ENCODE measurements at places on chromosomes 16 and 17.

DNA sequence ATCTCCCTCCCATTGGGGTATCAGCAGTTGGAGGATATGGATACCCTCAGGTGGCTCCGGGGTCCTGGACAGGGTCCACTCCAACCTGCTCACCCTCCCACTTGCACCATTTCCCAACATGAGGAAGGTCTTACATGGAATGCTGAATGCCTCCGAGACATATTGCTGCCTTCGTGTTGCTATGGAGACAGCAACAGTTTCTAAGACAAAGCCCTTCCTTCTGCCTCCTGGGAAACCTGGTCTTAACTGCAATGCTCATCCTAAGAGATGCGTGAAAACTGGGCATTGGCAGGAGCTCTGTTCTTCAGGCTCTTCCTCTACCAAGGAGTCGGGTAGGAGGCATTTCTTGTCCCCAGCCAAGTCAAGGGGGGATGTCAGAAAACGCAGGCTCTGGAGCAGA lies 45.2 kb downstream of the ST3GAL2 start:
- no peak for DNase-seq

GRCh38 chr17:15882777-15883176 lies 62.2 kb upstream of the ADORA2B start:
- no peak for DNase-seq

DNA sequence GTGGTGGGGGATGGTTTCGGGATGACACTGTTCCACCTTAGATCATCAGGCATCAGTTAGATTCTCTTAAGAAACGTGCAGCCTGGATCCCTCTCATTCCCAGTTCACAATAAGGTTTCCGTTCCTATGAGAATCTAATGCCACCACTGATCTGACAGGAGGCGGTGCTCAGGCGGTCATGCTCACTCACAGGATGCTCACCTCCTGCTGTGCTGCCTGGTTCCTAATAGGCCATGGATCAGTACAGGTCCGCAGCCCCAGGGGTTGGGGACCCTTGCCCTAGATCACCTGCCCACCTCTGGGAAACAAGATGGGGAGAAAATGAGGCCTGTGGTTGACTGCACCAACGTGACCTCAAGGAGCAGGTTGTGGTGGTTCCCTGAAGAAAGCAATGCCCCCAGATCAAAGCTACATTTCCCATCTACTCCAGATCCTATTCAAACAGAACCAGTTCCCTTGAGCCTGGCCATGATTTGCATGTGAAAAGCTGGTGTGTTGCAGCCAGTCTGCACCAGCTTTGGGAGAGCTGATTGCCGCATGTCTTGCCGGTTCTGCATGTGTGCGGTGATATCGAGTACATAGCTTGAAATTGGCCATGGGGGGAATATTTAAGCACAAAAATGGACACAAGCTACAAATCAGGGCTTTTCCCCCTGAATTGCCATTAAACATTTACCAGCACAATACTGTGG lies 183.2 kb upstream of the HSBP1 start:
- no peak for DNase-seq

GRCh38 chr17:2797637-2798036 lies 1.4 kb downstream of the RAP1GAP2 start:
- no peak for DNase-seq

DNA sequence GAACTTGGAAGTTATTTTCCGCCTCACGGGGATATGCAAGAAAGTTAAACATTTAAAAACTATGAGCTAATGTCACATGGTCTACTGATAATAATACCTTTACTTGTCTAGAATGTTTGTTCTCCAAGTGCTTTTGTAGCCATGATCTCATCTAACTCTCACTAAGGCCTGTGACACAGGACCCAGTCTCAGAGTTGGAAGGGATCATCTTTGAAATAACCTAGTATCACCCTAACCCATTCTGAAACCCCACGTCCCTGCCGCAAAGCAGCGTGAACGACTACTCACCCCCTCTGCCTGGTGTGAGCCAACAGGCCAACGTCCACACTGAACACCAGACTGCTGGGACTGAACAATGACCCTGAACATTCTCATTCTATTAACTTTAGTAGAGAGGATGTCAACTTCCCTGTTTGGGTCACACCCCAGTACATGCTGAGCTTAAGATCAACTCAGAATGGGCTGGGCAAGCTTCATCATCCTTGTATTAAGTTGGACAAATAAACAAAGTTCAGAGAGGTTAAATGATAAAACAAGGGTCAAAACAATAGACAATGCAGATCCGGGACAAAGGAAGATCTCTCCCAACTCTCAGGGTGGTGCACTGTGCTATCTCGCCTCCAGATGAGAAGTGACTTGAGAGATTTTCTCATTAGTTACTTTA lies 54.8 kb upstream of the BCAR1 start:
- no peak for DNase-seq

- DNase-seq = no peak
These were observed 33.9 kb downstream of the ANKRD11 start for GRCh38 chr16:89456419-89456959.

DNA sequence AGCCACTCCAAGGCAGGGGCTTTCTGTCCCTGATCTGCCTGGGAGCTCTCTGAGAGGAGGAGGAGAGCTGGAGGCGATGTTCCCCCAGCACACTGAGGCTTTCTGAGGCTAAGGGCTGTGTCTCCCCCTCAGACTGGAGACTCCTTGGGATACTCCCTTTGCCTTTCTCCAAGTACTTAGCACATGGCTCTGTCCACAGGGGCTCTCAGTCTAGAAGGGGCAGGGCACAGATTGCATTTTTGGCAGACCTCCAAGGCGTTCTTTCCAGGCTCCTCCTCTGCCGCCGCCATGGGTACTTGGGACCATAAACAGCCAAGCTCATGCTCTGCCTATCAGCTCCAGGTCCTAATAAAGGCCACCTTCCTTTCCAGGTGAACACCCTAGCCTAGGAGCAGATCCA lies 1.8 kb upstream of the GIP start:
- DNase-seq = no peak

DNA sequence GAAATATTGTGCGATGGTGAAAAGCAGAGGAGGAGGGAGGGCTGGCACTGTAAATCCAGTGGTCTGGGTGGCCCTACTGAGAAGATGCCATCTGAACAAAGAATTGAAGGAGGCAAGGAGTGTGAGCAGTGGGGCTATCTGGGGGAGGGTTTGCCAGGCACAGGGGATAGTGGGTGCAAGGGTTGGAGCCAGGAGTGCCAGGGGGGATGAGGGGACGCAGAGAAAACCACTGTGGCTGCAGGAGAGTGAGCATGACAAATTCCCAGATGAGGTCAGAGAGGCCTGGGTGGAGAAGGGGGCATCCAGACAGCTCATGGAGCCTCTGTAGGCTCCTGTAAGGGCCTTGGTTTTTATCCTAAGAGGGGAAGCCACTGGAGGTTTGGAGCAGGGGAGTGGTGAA lies 4.8 kb downstream of the XYLT2 start:
- peak; percentile 22 for DNase-seq

DNA sequence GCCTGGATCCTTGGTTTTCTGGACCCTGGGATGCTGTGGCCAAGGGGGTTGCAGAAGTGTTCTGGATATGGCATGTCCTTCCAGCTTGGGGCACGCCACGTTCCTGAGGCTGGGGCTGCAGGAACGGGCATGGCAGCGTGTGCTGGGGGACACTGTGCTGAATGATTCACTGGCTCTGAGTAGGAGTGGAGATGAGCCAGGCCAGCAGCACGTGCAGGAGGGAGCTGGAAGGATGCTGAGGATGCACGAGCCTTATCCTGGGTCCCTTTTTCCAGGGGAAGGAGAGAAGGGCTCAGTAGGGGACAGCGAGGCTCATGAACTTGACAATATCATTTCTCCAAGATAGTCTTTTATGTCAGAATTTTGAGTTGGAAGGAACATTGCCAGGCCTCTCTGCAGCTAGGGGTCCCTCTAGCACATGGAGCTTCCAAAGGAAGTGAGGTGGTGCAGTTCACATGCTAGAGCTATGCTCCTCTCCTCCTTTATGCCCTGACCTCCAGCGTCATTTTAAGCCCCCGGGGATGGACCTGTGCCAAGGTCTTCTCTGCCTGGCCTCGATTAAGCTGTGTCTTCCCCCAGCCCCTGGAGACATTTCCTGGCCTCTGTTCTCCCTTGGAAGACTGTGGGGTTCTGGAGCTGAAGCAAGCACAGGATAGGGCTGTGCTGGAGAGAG lies 125.9 kb downstream of the OR1D5 start:
- no peak for DNase-seq

- DNase-seq = no peak
These were observed 32.4 kb upstream of the RPTOR start for GRCh38 chr17:80512233-80512632.

DNA sequence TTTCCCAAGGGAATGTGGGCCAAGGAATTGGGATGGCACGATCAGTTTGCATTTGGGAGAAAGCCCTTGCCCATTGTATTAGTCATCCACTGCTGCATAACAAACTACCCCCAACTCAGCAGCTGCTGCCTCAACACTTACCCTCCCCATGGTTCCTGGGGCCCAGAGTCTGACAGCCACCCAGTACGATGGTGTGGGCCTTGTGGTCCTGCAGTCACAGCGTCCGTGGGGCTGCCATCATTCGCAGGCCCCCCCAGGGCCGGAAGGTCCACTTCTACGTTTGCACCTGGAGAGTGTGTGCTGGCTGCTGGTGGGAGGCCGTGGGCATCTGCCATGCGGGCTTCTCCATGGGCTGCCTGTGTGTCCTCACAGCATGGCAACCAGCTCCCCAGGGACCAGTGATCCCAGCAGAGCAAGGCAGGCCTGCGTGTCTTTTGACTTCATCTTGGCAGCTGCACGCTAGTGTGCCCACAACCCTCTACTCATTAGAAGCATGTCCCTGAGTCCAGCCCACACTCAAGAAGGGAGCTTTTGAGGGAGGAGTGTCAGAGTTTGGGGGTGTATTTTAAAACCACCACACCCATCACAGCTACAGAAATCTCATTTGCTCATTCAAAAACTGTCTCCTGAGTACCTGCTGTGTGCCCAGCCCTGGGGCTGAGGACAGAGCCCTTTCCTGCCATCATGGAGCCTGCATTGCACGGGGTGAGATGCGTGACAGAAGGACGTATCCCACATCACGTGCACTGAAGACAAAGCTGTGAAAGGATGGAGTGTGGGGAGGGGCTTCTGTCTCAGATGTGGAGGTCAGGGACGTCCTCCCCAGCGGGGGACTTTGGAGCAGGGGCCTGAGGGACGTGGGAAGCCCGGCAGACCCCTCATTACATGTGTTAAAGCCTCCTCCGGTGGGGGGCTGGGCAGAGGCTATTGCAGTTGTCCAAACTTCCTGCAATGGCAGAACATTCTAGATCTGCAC lies 185.0 kb upstream of the ZNF469 start:
- no peak for DNase-seq

DNA sequence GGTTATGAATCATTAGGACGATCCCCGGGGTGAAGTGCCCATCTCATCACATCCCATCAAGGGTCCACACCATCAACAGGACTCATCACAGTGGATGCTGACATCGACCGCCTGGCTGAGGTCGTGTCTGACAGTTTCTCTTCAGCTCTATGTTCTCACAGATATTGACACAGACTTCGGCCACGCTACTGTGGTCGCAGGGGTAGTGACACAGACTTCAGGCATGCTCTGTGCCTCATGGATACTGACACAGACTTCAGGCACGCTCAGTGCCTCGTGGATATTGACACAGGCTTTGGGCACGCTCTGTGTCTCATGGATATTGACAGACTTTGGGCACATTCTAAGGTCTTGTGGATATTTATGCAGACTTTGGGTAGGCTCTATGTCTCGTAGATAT lies 50.1 kb downstream of the KLHDC4 start:
- no peak for DNase-seq

DNA sequence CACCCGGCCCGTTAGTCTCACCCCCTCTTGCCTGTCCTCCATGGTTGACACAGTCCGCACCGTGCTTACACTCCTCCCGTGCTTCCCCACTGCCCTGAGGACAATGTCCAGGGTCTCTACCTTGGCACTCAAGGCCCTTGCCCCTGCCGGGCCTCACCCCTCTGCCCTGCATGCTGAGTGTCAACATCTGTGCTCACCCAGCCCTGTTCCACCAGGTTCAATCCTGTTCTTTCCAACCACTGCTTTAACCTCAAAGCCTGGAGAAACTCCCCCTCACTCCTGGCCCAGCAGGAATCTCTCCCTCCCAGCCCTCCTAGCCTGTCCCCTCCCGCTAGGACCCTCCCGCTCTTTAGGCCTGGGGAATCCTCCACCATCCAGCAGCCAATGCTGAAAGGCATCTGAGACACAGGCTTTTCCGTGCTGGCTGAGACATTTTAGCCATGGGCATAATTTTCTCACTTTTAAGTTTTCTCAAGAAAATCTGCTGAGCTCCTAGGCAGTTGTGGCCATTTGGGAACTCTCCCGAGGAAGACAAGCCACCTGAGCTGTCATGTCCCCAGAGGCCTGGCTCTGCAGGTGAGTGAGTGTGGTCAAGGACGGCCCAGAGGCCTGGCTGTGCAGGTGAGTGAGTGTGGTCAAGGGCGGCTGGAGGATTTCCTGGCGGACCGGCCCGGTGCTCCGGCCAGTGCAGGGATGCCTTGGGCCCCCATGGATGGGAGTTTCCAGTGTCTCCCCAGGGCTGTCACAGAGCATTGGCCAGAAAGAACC lies 10.8 kb upstream of the P2RX1 start:
- no peak for DNase-seq

DNA sequence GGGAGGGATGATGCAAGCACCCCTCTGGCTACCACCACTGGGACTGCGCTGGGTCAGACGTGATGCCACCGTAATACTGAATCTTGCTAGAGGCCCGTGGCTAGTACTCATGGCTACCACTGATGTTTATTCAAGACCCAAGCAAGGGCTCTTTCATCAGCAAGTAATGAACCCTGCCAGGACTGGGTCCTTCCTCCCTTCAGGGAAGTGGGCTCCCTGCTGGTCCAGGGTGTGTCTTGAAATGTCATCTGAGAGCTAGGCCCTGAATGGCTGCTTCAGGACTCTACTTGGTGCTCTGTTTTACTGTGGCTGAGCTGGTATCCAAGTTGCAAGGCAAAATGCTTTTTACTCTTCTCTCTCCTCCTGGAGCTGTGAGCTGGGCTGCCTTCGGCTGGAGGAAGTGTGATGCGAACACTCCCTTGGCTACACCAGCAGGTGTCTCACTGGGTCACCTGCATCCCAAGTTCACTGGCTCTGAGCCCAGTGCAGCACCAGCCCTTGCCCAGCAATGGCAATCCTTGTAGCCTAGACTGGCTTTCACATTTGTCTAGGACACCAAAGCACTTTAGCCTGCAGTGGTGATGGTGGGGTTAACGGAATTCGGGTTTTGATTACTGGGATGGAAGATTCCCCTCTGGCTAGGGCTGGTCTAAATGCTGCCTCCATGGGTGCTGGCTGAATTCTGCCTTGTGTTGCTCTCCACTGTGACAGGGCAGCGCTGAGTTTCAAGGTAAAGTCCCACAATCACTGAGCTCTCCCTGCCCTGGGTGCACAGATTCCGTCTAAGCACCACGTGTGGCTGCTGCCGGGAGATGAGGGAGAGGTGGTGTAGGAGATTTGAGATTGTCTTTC lies 98.6 kb downstream of the USP22 start:
- DNase-seq = peak; percentile 40
